ENCODE measurements at places on chromosomes 12 and 14. TPM values are rescaled to one million over a fixed set of nuclear protein-coding genes. Genes with fewer than 3 reads are reported as not detected.

- DNase-seq = no peak
Measured at GRCh38 chr14:31700282-31701074, 139.3 kb downstream of the NUBPL start.

Gene LRCOL1
- not detected for total RNA-seq

DNA sequence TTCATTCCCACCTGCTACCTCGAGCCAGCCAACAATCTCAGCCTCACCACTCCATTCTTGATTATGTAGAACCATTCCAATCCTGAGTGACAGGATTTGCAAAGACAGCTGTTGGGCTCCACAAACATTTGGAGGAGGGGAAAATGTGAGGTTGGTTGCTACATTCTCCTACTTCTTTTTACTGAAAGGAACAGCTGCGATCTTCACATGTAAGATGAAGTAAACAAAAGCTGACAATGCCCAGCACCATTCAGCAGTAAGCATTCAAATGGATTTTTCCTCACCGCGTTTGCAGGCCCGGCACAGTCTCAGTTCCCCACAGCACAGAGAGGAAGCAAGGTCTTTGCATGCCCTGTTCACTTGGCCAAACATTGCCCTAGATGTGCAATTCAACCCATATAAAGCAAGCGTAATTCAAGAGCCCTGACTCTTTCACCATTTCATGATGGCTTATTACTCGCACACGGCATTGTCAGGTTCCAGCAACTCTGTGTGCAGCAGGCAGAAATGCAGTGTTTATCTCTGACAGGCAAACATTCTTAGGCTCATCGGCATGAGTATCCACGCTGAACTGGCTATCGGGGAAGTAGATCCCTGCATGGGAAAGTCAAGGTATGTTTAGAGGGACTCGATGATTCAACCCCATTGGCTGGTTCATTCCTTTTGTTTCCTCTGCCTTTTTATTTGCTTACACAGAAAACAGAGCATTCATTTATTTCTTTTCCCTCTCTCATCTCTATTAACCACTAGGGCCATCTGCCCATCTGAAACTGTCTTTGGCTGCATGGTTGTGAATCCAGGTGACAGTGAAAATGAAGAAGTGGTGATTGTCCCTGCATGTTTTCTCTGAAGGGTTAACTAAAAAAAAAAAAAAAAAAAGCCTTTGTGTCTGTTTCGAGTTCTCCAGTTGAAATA lies 236.1 kb upstream of the PLEKHG7 start:
- DNase-seq = no peak

DNA sequence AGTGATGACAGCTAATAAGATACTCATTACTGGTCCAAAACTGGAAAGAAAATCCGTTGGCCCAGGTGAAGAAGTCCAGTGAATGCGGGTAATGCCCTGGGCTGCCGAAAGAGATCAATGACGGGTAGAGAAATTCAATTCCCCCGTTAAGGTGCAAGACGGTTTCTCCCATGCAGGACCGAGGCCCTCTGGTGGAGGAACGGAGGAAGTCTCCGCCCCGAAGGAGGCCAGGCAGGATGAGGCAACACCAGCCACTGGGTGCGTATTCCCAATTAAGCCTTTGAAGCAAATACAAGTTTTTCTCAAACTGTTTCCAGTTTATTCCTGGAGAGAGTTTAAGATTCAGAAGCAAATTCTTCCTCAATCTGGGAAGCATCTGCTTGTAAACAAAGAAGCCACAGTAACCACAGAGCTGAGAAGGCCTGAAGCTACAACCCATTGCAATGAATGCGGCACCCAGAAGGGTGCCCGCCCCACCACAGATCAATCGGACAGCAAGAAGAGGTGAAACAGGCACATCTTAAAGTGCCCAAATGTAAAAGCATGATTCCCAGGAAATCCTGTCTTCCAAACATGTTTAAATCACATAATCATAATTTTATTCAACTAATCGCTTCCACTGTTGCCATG lies 118.5 kb downstream of the TTC7B start:
- peak; percentile 67 for DNase-seq

- DNase-seq = no peak
Measured at GRCh38 chr14:23722675-23723074, 86.5 kb downstream of the DHRS2 start.

GRCh38 chr14:70343141-70343540 lies 16.3 kb downstream of the COX16 start:
- no peak for DNase-seq

DNA sequence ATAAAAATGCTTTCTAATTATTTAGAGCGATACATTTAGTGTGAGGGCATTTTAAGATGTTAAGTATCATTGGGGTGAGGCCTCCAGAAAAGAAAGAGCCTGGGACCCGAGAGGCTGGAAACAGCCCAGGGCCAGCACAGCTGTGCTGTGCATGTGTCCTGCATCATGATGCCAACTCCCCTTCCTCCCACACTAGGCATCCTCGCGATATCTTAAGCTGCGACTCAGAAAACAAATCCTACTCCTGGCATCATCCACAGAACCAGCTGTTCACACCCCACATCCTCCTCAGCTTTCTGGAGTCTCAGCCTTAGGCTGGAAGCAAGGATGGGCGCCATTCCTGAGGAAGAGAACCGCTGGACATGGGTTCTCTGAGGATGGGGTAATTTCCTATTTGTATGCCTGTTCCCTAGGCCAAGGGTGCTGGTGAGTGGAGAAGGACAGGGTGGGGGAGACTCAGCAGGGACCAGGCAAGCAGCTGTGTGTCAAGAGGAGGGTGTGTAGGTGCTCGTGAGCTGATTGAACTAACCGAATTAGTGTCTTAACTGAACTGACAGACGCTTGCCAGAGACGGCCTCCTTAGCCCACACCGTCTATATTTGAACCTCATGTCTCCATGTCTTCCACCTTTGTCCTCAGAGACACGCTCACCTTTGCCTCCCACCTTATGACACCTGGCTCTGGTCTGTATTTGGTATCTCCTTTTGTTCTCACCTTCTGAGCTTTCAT lies 15.6 kb upstream of the MCRS1 start:
- no peak for DNase-seq

Gene BRI3BP
- 12.4 TPM for total RNA-seq

DNA sequence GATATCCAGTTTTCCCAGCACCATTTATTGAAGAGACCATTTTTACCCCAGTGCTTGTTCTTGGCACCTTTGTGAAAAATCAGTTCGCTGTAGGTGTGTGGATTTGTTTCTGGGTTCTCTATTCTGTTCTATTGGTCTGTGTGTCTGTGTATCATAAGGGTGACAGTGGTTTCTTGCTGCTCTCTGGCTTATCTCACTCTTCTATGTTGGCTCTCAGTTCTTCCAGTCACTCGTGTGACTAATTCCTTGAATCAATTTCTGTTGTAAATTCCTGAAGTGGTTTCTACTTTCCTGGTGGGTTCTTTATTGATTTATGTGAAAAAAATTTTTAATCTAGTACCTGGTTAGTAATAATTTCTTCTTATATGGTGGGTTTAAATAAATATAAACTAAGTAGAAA lies 58.3 kb downstream of the OTOGL start:
- DNase-seq = no peak

GRCh38 chr14:83913476-83913875 lies 1616.5 kb upstream of the FLRT2 start:
- DNase-seq = no peak

GRCh38 chr12:122126342-122126635 lies 47.7 kb downstream of the IL31 start:
- no peak for DNase-seq

DNA sequence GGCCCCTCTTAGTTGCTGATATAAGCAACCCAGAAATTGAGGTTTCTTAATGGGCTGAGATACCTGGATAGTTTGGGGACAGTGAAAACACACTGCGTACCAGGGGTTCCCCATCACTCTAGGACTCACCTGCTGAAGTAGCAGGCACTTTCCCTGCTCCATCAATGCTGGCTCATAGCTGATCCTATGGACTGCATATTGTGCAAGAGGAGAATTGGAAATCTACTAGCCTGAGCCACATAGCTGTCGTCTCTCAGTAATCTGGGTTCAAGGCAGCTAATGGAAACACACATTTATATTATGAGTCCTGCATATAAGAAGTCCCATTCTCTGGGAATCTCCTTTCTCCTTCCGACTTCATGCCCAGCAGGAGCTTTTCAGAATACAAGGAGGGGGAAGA lies 7.3 kb upstream of the DUSP6 start:
- no peak for DNase-seq

Gene GLT1D1
- not detected for total RNA-seq

GRCh38 chr12:41709463-41710285 lies 435.0 kb downstream of the GXYLT1 start:
- peak; percentile 48 for DNase-seq

- no peak for DNase-seq
Measured at GRCh38 chr12:25051171-25051570, 102.3 kb upstream of the BCAT1 start.

Gene IFNG-AS1
- total RNA-seq = not detected

- DNase-seq = no peak
Measured at GRCh38 chr12:108232565-108232964, 103.5 kb downstream of the WSCD2 start.

Gene CARMIL3
- not detected for total RNA-seq

DNA sequence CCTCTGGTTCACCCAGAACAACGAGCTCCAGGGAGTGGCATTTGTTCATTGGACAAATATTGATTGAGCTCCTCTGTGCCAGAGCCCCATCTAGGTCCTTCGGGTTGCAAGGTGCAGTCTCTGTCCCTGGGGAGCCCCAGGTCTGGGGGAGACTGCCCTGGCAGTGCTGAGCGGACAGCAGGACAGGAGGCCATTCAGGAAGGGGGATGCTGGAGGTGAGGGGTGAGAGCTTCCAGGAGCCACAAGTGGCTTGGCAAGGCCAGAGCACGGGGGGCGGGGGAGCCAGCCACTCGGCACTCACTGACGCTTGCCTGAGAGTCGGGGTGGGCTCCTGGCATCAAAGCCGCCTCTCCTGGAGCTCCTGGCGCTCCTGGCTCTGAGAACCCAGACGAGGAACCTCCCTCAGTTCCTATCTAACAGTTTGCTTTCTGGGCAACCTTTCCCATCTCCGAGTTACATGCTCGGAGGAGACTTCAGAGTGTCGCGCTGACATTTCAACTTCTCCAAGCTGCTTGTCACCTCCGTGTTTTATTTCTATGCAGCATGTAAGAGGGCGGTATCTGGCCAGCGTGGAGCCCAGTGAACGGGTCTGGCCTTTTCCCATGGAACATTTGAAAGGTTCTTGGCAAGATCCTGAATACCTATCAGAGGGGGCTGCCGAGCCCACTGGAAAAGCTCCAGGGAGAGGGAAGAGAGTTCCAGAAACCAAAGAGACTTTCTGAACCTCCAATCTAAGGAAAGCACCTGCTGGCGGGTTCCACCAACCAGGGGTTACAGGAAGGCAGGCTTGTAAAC lies 62.0 kb upstream of the BCL11B start:
- DNase-seq = no peak

DNA sequence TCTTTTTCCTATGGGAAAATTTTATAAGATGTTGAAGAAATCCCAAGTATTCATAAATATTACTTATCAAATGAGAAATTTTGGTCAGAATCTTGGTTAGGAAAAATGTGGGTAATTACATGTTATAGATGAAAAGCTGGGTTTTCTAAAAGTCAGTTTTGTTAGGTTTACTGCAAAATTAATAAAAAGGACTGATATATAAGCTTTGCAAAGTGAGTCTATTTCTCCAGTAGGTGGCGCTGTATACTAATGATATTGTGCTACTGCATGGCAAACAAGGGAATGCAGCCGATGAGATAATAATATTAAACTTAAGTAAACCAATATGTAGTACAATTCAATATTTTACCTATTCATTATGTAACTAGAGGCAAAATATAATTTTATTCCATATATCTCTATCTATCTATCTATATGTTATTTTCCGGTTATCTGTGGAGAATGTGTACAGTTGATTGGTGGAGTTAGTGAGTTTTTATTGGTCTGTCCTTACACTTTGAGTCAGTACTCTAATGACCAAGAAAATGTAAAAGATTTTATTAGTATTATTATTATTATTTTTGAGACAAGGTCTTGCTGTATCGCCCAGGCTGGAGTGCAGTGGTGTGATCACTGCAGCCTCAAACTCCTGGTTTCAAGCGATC lies 32.9 kb downstream of the MIPOL1 start:
- DNase-seq = no peak

DNA sequence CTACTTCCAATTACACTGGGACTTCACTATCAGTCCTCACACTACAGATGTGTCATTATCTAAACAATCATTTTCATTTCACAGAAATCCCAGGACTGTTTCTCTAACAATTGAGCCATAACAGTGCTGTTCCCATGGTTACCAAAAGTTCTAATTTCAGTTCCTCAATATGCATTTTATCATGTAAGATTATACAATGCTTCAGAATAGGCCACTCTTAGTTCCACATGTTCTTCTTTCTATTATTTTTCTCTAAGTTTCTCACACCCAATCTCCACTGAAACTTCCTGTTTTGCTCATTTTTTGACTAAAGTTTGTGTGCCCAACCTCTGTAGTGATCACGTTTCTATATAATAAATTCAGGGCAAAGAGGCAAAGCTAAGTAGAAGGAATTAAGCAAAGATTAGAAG lies 185.8 kb downstream of the DUSP6 start:
- DNase-seq = no peak

DNA sequence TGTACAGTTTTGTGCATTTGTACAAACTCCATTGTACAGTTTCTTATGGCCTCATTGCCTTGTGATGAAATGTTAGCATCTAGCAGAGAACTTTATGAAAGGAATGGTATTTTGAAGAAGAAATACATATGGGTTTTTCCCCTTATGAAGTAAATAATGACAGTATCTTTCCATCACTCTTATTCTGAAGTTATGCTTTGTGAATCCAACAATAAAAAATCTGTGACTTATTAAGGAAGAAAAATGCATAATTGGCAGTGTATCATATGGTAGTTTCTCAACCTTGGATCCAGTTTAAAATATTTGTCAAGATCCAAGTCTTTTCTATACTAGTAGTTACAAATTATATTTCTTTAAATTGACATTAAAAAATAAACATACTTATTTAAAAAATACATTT lies 859.1 kb upstream of the FLRT2 start:
- DNase-seq = no peak

Gene TMEM132D
- not detected for total RNA-seq

GRCh38 chr14:92877757-92878431 lies 45.1 kb upstream of the CHGA start:
- no peak for DNase-seq

DNA sequence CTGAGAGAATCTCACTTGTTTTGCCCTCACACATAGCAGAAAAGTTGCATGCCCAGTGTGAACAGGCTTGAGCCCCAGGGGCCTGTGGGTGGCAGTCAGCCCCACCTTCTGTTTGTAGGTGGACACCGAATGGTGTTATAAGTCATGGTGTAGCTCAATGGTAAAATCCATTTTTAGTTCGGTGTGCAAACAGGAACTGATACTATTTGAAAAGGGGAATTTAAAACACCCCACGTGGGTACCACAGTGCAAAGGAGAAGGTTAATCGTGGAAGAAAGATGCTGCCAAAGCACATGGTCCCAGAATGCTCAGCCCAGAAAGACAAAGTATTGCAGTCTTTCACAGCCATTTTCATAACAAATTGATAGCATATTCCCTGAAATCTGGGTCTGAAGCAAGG lies 71.8 kb upstream of the GZMB start:
- DNase-seq = no peak

GRCh38 chr14:88049266-88049665 lies 44.3 kb downstream of the GPR65 start:
- DNase-seq = no peak

Data from SJSA1 (cell line).